Dorsolateral prefrontal cortex (tissue), 122 donors: ENCODE measurements at places on chromosomes 12 and 14.

DNA sequence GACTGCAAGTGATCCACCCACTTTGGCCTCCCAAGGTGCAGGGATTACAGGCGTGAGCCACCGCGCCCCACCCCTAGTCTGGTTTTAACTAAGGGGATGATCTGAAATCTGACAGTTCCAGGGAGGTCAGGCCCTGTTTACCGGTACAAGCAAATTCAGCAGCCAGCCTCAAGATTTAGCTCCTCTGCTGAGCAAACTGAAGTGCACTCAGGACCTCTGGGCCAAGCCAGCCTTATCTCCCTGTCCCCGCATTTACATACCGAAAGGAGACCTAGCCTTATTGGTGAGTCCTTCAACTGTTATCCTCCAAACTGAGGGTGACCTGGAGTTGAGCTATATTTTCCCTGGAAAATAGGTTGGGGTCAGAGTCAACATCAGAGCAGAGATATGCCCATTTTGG lies 835 bp upstream of the ABHD4 start:
- no peak for DNase-seq

DNA sequence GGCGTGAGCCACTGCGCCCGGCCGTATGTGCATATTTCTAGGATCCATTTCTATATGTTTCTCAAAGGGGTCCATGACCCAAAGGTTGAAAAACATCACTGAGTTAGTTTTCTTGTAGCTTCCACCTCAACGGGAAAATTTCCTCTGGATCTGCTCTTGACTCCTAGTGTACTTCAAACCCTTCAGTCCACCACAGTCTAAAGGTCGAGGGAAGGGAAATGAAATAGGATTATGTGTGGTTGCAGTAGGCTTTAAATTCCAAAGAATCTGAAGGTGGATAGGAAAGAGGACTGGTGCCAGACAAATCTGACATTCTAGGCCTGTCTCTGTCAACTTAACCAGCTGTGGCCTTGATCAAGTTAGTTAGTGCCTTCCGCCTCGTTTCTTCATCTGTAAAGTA lies 1.7 kb upstream of the SUOX start:
- DNase-seq, result no peak

DNA sequence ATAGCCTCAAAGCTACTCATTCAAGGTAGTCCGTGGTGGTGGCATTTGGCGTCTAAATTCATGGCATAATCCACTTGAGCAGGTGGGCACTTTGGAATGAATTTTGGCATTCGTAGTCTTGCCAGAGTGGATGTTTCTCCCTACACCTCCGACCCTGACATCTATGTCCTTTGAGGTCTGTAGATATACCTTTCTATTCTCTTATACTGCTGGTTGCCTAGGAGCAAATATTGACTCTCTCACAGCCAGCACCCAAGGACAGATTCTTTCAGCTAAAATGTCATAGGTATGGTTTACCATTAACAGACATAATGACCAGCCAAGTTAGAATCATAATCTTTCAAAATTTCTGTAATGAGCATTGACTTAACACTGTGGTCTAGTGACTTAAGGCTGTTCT lies 47.4 kb upstream of the FLRT2 start:
- DNase-seq, result no peak

- peak; percentile 63 for DNase-seq
These were observed 53.7 kb downstream of the APAF1 start for GRCh38 chr12:98698603-98699463.

GRCh38 chr14:92635031-92635430 lies 113.4 kb downstream of the LGMN start:
- no peak for DNase-seq

DNA sequence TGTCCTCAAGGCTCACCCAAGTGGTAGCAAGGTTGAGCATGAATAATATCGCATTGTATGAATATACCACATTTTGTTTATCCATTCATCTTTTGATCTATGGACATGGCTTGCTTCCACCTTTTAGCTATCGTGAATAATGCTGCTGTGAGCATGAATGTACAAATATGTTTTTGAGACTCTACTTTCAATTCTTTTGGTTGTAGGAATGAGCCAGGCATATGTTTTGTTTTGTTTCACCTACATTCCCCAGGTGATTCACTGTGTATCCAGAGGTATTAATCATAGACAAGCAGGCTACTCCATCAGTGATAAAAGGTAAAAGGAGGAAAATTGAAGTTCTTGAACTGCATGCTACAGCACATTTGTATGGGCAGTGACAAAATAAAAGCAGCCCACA lies 35.8 kb downstream of the CDKL1 start:
- DNase-seq, result no peak

DNA sequence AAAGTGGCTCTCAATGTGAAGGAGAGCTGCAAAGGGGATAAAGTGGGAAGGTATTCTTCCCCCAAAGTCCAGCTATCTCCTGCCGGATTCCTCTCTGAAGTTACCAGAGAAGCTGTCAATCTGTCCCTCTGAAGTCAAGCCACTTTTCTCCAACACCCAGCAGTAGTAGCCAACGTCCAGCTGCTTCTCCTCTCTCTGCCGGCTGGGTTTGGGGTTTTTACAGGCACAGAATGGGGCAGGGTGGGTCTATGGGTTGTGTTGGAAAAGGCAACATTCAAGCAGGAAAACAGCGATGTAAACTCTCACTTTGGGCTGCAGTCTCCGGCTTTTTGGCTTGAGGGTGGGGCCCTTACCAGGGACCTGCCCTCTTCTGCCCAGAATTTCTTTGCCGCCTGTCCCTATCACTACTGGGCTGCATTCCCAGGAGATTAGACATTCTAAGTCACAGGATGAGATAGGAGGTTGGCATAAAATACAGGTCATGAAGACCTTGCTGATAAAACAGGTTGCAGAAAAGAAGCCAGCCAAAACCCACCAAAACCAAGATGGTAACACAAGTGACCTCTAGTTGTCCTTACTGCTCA lies 16.3 kb downstream of the CAPZA3 start:
- DNase-seq, result no peak

DNA sequence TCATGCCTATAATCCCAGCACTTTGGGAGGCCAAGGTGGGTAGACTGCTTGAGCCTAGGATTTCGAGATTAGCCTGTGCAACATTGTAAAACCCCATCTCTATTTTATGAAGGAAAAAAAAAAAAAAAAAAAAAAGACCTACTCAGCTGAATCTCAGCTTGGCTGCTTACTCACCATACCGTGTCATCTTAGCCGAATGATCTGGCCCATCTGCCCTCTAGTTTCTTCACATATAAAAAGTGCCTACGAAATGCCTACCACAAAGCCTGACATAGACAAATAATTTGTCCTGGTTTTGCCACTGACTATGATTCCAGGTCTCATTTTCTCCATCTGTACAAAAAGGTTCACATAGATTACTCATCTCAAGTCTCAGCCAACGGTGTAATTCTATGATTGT lies 10.1 kb downstream of the DIABLO start:
- no peak for DNase-seq

GRCh38 chr14:101593411-101594238 lies 32.3 kb downstream of the DIO3 start:
- DNase-seq, result no peak

DNA sequence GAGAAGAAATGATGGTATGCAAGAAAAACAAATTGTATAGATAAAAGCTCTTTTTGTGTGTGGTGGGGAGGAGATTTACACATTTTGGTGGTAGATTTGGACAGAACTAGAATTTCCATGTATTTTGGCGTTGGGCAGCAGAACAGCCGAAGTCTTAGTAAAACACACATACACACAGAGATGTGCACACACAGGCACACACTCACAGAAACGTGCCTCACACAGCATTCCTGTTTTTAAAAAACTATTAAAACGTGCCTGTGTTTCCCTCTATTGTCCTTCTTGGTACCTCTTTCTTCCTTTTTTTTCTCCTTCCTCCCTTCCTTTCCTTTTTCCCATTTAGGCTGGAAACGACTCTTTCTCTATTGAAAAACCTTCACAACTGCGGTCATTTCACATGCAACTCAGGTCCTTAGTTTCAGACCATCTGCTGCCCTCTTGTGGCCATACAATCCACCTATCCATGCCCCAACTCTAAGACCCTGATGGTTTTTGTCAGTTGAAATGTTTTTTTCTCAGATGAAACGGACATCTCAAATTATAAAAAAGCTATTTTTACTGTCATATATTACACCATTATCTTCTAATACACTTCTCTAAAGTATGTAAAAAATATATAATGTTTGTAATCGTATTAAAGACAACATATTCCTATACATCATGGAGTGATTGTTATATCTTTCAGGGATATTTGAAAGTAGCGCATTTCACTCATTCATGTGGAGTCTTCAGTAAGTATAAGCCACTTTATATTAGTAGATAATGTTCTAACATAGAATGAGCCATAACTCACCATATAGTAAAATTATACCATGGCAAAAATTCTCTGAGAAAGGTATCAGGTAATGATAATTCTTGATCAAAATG lies 386.7 kb upstream of the NOVA1 start:
- peak; percentile 51 for DNase-seq

- DNase-seq, result no peak
These were observed 71.1 kb upstream of the SAV1 start for GRCh38 chr14:50739186-50739585.

DNA sequence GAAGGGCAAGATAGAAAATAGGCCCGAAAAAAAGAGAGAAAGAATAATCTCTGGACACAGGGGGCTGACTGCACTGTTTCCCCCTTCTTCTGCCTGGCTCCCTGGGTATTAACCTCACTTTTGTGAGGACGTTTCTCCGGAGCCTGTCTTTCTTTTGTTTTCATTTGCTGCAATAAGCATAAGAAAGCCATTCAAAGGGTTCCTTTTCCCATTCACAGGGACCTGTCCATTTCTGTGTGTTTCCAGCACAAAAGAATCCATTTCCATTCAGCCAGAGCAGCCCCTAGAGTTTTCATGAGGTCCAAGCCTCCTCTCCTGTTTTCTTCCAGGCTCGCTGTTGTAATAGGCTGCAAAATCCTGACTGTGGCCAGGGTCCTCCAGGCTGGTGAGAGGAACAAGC lies 16.8 kb downstream of the PLXNC1 start:
- DNase-seq, result no peak

GRCh38 chr12:11433664-11434063 lies 38.3 kb upstream of the PRB2 start:
- DNase-seq, result no peak

DNA sequence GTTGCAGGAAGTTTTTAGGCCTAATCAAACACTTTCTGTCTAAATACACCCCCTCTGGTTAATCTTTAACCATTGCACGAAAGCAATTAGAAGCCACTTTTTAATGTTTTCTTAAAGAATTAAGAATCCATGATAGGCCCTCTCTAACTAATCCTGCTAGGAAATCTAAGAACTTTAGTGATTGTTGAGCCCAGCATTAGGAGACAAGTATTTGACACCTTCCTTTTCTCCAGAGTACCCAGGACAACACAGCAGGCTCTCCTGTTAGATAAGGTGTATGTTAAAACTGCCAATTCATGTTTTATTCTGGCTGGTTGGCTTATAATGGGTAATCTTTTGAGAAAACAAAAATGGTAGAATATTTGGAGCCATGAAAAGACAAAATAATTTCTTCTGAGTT lies 95.0 kb downstream of the ALX1 start:
- no peak for DNase-seq

DNA sequence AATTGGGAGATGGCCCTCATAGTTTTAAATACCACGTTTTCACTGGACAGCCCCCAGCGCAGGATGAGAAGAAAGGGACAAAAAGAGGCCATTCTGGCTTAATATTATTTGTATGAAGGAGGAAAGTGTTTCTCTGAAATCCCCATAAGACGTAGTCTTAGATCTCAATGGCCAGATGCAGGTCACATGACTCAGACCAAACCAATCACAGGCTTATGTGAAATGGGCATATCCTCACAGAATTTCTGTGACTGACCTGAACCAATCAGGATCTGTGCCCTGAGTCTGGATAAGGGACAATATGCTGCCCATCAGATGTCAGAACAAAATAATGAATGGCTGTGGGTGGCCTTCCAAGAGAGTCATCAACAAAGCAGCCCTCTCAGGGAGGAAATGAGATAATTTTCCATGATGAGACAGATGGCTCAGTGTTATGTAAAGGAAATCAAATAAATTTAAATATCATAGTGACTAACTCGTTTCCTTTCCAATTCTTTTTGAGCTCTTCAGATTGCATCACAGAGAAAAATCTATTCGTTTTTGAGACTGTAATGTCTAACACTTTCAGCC lies 1009.5 kb upstream of the TMEM132C start:
- DNase-seq, result no peak

DNA sequence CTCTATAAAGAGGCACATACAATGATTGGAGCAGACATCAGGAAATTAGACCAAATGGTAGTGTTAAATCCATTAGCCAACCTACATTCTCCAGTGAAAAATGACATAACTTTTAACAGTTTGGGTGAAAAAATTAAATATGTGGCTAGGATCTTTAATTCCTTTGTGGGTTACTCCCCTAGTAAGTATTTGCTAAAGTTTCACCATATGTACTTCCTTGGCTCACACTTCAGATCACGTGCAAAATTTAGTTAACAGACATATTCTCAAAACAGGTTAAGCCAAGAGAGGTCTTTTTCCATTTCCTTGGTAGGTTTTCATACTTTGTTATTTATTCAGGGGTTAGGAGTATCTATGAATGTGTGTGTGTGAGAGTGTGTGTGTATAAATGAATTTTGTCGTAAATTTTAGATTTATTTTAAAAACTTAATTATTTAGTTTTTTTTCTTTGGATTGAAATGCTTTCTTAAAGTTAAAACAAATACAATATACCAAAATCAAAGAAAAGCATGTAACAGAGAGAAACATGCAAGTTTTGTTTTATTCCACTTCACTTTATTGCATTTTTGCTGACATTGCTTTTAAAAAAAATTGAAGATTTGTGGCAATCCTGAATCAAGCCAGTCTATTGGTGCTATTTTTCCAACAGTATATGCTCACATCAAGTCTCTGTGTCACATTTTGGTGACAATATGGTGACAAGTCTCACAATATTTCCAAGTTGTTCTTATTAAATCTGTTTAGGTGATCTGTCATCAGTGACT lies 258.7 kb downstream of the FLRT2 start:
- DNase-seq, result no peak

- no peak for DNase-seq
These were observed 28.7 kb downstream of the PPP2R5C start for GRCh38 chr14:101790232-101790631.

DNA sequence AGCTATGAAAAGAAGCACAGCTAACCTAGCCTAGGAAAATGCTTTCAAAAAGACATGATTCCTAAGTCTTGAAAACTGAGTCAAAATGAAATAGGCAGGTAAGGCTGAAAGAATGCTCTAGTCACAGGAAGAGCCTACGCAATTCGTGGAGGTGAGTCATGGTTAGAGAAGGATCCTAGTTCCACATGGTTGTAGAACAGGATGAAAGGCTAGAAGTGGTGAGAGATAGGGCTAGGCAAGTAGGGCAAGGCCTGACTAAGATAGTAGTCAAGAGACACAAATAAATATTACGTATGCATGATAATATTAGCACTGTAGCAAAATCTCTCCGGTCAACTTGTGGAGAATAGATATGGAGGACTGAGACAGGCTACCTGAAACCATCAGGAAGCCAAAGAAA lies 47.2 kb downstream of the PLCZ1 start:
- DNase-seq, result no peak

- DNase-seq, result no peak
These were observed 115.3 kb upstream of the NAP1L1 start for GRCh38 chr12:76199808-76200207.

GRCh38 chr12:22533155-22533554 lies 11.2 kb downstream of the C2CD5 start:
- DNase-seq, result no peak

- DNase-seq, result no peak
These were observed 112.0 kb downstream of the TSPAN8 start for GRCh38 chr12:71045781-71046180.

GRCh38 chr14:67987606-67988005 lies 168.0 kb downstream of the RAD51B start:
- DNase-seq, result no peak

GRCh38 chr14:21059842-21060613 lies 2.4 kb downstream of the RNASE8 start:
- no peak for DNase-seq
